ENCODE measurements at places on chromosomes 12 and 14.

GRCh38 chr12:88493636-88494035, 86.6 kb downstream of the KITLG start:
- no peak for DNase-seq

DNA sequence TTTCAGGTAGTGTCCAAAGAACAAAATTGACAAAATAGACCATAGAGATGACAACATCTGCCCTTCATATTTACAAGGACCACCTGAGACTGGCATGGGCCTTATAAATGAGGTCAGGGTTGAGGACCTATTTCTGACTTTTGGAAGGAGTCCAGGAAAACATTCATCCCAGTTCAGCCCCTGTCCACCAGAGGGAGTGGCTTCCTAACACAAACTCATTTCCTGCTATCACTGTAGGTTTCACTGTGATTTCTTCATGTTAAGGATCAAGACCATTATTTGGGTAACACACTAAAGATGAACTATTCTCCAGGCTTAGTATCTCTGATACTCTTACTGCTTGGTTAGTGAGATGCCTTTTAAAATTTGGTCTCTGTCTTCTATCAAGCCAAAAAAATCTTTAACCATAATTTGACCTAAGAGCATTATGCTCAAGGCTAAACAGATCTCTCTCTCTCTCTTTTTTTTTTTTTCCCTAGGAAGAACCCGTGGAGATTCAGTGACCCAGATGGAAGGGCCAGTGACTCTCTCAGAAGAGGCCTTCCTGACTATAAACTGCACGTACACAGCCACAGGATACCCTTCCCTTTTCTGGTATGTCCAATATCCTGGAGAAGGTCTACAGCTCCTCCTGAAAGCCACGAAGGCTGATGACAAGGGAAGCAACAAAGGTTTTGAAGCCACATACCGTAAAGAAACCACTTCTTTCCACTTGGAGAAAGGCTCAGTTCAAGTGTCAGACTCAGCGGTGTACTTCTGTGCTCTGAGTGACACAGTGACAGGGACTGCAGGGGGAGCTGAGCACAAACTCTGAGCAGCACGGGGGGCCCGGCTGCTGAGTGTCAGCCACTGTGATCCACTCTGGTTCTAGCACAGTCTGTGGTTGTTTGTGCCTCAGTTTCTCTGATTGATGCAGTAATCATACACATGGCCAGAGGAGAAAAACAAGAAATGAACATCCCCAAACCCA, 267.6 kb upstream of the OR4E1 start:
- DNase-seq, result no peak

DNA sequence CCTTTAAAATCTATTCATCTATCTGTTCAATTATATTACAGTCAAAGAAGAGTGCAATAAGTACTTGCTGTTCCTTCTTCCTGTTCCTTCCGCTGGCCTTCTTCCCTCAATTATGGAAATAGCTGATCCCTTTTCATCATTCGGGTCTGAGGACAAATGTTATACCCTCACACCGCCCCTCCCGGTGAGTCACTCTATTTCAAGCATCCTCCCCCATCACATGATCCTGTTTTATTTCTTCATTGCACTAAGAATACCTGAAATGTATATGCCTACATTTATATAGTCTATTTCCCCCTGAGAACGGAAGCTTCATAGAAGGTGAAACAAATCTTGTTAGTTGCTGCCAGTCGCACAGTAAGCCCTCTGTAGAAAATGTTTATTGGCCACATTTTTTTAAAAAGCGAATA, 2.5 kb downstream of the SLC38A1 start:
- no peak for DNase-seq

DNA sequence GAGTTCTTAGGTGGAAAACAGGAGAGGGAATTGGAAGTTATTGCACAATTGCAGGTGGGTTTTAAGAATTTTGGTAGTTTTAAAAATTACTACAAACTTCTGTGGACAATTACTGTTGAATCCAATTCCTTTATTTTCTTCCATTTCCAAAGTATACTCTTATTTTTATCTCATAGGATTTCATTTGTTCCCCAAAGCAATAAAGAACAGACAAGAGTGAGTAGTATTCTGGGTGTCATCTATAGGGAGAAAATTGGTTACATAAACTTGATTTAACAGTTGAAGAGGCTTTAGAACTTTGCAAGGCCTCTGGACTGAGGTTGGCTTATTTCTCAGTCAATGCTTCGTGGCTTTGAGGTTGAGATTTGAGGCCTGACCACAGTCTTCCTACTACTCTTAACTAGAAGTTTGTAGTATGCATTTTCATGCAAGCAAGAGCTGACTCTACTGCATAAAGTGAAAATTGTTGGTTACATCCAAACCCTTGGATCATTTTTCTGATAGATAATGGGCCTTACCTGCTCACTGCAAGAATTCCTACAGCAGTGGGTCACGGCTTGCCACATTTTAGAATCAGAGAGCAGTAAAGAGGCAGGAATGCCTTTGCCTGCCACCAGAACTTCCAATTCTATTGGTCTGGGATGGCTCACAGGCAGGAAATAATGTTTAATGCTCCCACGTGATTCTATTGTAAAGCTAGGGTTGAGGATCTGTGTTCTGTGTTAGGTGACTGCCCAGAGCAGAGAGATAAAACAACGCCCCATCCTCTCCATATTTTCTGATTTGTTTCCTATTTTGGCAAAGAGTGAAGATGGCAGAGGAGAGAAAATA, 270.5 kb downstream of the TTC6 start:
- no peak for DNase-seq

DNA sequence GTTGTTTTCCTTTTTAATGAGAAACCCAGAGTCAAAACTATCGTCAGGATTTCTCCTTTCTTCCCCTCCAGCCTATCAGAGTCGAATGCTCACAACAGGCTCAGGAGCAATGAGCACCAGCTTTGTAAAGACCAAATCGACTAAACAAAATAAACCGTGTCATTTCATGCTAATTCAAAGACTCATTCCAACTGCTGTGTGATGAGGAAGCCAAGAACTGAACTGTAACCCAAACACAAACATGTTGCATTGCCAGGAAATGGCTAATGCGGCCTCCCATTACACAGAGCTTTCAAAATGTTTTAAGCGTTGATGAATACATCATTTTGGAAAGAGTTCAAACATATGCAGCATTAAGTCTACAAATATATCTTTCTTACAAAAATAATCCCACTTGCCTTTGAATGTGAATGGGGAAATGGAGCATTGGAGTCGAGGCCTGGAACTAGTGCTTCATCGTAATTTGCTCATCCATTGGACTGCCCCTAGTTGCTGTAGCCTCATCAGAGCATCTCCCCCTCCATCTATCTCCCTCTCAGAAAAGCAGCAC, 349.5 kb downstream of the GXYLT1 start:
- no peak for DNase-seq

- DNase-seq, result no peak
These were observed 8.9 kb downstream of the AJUBA start for GRCh38 chr14:22973217-22974032.

- no peak for DNase-seq
These were observed 83.2 kb downstream of the PAH start for GRCh38 chr12:102833687-102834441.

GRCh38 chr12:61111218-61111617, 1149.0 kb upstream of the USP15 start:
- DNase-seq, result no peak
